Hematopoietic multipotent progenitor cell treated with erythropoietin and hydrocortisone succinate and interleukin-3 and kit ligand, for 15 days (in vitro differentiated cells): ENCODE measurements at places on chromosomes 16 and 17.

GRCh38 chr17:29918922-29919856, 10.8 kb downstream of the SSH2 start:
- no peak for DNase-seq

DNA sequence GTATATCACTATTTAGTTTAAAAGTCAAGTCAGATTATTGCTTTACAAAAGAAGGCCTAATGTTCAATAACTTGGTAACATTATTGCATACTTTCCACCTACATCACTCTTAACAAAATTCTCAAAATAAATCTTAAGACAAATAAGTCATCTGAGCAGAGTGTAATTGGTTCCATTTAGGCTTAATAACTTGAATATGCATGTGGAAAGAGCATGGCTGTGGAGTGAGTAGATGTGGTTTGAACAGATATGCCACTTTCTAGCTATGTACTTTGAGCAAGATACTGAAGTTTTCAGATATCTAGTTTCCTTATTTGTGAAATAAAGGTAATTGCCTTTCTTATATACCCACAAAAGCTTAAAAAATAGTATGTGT, 6.7 kb upstream of the EVI2A start:
- DNase-seq = no peak

DNA sequence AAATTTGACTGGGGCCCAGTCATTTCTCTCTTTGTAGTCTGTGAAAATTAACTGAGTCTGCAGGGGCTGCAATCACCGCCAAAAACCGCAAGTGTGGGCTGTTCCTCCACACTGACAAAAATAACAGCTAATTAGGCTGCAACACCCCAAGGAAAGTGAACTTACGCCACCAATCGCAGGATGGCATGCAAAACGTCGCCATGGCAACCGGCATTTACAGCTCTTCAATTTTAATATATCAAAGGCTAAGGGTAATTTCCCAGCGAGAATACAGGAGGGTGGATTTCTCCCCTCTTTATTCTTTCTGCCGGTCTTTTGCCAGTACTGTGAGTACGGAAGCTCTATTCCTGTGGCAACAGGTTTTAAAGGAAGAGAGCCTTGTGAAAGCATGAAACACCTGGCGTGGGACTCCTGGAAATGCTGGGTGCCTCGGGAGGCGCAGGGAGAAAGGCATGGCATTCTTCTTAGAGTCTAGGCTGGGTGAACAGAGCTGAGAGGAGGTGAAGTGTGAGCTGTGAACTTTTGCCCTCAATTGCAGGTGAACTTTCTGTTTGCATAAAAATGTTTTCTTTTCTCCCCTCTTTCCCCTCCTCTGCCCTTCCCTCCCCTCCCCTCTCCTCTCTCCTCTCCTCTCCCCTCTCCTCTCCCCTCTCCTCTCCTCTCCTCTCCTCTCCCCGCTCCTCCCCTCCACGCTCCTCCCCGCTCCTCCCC, 399.7 kb downstream of the XYLT1 start:
- DNase-seq = no peak

DNA sequence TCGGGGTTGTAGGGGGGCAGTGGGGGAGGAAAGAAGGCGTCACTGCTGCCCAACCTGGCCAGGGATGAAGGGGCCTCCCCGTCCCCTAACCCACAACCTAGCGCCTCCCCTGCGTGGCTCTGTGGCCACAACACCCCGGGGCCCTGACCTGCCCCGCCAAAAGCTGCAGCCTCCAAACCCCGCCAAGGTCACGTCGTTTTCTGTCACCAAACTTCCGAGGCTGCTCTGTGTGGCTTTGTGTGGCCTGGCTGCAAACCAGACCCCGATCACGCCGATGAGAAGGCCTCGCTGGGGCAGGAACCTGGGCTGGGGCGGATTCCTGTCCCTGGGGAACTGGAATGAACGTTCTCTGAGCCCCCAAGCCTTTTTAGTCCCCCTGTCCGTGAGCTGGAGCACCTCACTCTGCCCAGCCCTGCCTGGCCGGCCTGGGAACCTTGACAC, 30.5 kb upstream of the CIBAR2 start:
- DNase-seq = no peak

- no peak for DNase-seq
Observed at GRCh38 chr17:38428112-38428642, at the start of gene ARHGAP23. TSS of gene ARHGAP23 (plus strand) at chr17:38428464. CDS start at chr17:38428486, 22 bp downstream.

DNA sequence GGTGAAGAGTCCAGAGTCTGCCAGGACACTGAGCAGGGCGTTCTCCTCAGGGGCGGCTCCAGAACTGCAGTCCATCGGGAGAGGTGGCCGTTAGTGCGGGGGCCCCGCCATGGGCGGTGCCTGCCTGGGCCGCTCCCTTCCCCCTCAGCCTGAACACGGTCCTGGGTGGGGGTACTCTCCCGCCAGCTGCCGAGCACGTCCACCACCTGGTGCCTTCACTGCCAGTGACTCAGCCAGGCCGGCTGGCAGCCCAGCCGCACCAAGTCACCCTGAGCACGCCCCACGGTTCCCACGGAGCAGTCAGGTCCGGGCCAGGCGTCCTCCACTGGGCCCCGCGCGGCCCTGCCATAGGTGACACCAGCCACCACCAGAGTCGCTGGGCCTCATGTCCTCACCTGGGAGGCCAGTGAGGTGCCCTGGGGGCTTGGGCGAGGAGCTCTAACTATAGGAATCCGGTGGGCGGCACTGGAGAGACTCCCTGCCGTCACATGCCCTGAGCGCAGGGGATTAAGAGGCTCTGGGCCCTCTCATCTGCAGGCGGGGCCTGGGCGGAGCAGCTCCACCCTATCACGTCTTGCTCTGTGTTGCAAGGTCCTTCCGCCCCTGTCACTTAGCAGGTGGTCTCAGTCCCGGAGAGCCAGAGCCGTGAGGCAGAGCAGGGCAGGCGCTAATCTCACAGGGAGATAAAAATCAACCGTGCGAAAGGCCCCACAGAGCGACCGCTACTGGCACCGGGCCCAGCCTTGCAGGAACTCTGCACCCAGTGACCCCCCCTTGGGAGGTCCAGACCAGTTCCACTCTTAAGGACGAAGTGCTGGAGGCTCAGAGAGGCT, 14.3 kb downstream of the PIEZO1 start:
- peak; percentile 55 for DNase-seq

GRCh38 chr16:11449716-11450115, 104.5 kb downstream of the RMI2 start:
- DNase-seq = no peak

GRCh38 chr17:82134101-82134500, 36.1 kb upstream of the FASN start:
- DNase-seq = no peak

DNA sequence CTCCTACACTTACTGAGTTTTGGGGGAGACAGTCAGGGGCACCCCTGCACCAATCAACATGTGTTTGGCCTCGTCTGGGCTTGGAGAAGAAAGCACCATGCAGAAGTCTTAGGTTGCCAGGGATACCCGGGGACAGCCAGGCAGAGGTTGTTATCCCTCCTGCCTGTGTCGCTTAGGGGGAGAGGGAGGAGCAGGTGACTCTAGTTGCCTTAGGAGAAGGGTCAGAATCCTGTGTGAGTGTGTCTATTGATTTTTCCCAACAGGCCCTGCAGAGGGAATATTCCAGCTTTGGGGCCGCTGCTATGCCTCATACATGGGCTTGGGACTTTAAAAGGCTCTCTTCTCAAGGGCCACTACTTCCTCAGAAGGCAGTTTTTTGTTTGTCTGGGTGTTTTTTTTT, 89.1 kb downstream of the RGS9 start:
- no peak for DNase-seq

DNA sequence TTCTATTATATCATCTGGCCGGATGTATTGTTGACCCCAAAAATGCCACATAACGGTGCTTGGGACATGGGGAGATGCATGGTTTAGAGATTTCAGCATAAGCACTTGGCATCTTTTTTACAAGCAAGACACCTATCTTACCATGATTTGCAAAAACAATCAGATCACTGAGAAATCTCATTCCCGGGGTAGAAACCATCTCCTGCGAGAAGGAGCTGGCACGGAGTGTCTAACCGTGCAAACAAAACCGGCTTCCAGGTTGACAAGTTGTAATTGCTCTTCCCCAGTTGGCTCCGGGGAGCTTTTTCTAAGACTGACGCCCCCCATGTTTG, 1.0 kb downstream of the SLC16A6 start:
- no peak for DNase-seq

DNA sequence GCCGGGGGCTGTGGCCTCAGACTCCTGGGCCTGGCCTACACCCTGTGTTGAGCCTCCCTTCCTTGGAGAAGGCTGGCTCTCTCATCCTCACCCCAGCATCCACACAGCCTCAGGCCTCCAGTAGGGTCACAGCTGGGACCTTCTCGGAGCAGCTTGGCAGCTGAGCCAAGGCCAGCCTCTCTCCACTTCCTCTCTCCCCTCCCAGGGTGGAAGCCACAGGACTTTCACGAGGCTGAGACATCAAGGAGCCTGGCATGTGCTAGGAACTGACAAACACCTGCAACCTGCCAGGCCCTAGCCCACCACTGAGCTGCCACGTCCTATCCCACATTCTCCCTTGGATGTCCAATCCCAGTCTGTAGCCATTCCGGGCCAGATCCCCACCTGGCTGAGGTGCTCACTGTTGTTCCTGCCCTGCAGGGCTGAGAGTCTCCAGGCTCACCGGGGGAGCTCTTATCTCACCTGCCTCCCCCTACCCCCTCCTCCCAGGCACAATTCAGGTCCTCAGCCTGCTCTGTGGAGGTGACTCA, 3.1 kb downstream of the MMP15 start:
- DNase-seq = no peak

- no peak for DNase-seq
Observed at GRCh38 chr17:11319894-11320293, 78.9 kb downstream of the SHISA6 start.

GRCh38 chr16:22386976-22387375, 12.6 kb upstream of the CDR2 start:
- DNase-seq = no peak

DNA sequence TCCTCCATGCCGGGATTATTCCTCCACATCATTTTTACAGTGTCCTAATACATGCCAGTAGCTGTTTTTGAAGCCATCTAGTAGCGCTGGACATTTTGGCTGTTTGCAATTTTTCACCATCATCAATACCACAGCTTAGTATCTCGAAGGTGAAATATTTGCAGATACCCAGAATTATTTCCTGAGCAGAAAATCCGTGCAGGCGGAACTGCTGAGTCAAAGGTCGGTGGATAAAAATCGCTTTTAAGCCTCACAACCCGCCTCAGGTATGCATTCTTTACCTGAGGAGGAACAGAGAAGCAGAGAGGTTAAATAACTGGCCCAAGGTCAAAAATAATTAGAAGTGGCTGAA, 584 bp upstream of the TNRC6A start:
- no peak for DNase-seq

GRCh38 chr16:4514606-4515005, 24.0 kb downstream of the CDIP1 start:
- DNase-seq = no peak

GRCh38 chr16:88877564-88878289, 11.3 kb upstream of the PABPN1L start:
- DNase-seq = no peak

GRCh38 chr17:74584292-74585060, 7.6 kb downstream of the CD300LD start:
- DNase-seq = no peak

- DNase-seq = peak; percentile 72
Observed at GRCh38 chr16:4847774-4848587, 700 bp downstream of the UBN1 start.

DNA sequence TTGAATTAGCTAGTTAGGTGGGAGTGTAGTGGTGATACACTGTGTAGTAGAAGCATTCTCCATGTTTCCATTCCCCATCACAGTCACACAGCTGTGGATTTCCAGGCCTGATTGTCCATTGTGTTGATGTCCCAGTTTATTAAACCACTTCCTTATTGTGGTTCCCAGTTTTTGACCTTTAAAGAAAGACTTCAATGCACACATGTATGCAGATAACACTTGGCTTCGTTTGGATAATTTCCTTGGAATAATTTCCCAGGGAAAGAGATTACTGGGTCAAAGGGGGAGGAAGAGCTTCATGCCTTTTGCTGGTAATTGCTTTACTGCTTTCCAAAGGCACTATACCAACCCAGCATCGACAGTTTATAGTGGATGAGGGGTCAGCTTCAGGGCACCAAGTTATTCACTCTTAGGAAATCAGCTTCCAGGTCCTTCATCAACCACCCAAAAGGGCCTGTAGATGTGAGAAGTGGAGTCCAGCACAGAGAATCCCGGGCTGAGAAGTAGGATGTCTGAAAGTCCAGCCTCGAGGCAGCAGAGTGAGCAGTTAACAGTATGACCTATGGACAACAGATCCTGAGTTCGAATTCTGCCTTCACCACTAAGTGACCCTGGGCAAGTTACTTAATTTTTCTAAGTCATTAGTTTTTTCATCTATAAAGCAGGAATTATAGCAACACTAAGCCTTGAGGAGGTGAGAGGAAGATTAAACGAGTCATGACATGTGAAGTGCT, 31.3 kb upstream of the TNS4 start:
- DNase-seq = no peak

- DNase-seq = no peak
Observed at GRCh38 chr16:77511053-77511452, 76.2 kb upstream of the ADAMTS18 start.

GRCh38 chr16:79815049-79815448, 214.5 kb upstream of the MAF start:
- no peak for DNase-seq

- DNase-seq = no peak
Observed at GRCh38 chr16:11140098-11140375, 116.0 kb downstream of the SOCS1 start.

GRCh38 chr17:17570140-17570797, 21.2 kb downstream of the PEMT start:
- peak; percentile 7 for DNase-seq

DNA sequence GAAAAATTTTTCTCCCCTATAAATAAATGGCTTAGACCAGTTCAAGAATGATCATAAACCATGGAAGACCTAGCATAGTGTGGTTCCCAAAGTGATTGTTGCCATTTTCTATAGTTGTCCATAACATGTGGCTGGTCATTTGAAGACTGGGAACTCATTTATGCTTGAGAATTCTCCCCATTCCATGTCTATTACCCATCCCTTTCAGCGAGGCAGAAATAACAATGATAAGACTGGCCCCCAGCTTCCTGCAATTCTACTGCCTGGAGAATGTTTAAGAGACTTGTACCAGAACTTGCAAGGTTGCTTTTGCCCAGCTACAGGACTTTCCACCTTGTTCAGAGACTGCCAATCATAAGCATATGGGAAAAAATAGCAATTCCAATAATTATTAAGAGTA, 146.5 kb upstream of the CDH11 start:
- no peak for DNase-seq

- DNase-seq = no peak
Observed at GRCh38 chr17:2971851-2972250, 91.6 kb downstream of the OR1D5 start.

GRCh38 chr17:10809605-10810004, 5.7 kb upstream of the TMEM238L start:
- DNase-seq = no peak

GRCh38 chr16:30927789-30928378, 4.5 kb downstream of the FBXL19 start:
- no peak for DNase-seq

GRCh38 chr17:49035470-49036269, 38.5 kb downstream of the IGF2BP1 start:
- peak; percentile 27 for DNase-seq

DNA sequence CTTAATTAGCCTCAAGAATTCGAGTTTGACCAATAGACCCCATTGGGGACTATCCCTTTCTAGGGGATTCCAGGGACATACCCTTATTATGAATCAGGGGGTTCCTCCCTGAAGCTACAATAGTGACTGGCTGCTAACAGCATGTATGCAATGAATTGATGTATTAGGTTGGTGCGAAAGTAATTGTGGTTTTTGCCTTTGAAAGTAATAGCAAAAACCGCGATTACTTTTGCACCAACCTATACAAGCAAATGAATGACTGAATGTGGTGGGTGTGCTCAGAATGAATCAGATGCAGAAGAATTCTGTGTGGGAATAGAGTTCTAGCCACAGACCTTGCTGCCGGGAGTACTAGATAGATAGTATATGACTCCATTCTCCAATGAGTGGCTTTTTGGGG, 76.7 kb downstream of the HLF start:
- DNase-seq = no peak
